ENCODE measurements at places on chromosomes 3 and 15. TPM values are rescaled to one million over a fixed set of nuclear protein-coding genes. Genes with fewer than 3 reads are reported as not detected.

DNA sequence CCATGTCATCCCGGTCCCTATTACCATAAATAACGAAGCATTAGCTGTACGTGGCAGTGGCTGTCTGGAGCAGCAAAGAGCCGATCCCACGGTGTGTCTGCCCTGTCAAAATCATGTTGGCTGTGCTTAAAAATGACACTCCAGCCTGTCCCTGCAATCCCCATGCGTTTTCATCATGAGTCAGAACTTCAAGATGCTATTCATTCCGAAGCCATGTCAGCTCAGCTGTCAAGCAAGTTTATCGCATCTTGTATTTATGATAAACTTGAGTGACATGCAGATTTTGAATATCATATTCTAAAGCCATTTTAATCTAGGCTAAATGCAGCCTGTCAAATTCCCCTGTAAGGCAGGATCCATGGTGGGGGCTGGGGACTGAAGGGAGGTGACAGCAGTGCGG is 152.4 kb downstream of the TJP1 start:
- DNase-seq = no peak

The AGBL1 gene
- not detected for total RNA-seq

The OSTN gene
- not detected for total RNA-seq

The SLC24A1 gene
- total RNA-seq = 3.6 TPM

DNA sequence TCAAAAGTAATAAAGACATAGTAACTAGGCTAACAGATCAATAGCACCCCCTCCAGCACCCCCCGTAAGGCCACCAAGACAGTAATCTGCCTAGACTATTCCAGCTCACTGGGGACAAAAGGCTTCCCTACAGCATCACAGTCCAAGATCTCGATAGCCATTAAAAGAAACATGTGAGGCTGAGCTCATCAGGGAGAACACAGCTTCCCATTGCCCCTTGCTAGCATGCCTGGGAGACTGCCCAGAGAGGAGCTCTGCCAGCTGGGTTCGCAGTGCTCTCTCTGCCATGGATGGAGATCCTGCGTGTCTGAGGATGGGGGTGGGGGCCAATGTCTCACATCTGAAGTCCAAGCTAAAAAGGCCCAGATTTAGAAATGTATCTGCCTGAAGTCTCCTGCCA is 17.8 kb downstream of the LRIG1 start:
- peak; percentile 96 for DNase-seq

The WDR93 gene
- 0.42 TPM for total RNA-seq

GRCh38 chr15:48389691-48390143 is 58.5 kb downstream of the DUT start:
- no peak for DNase-seq

GRCh38 chr3:28853830-28854229 is 427.0 kb upstream of the RBMS3 start:
- no peak for DNase-seq

GRCh38 chr3:192001218-192001617 is 540.3 kb downstream of the PYDC2 start:
- no peak for DNase-seq

- no peak for DNase-seq
Observed at GRCh38 chr3:184259878-184260723, 1.3 kb downstream of the CAMK2N2 start.

- DNase-seq = no peak
Observed at GRCh38 chr15:66566963-66567531, 1.2 kb upstream of the LCTL start.

DNA sequence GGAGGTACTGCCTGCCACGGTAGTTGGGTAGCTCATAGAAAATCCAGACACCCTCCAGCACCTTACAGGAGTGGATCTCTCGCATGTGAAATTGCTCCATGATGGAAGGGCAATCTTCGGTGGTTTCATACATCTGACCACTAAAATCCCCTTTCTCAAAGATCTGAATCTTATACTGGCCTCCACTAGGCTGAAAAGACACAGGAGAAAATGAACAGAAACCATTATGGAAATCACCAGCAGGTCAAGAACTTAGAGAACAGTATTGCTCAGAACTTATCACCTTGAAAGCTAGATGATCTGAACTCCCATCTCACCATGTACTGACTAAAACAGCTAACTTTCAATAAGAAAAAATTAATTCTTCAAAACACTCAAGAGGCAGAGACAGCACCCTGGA is 5.4 kb downstream of the CRYGS start:
- DNase-seq = no peak

- no peak for DNase-seq
Observed at GRCh38 chr3:167502401-167502800, 28.6 kb upstream of the SERPINI2 start.

DNA sequence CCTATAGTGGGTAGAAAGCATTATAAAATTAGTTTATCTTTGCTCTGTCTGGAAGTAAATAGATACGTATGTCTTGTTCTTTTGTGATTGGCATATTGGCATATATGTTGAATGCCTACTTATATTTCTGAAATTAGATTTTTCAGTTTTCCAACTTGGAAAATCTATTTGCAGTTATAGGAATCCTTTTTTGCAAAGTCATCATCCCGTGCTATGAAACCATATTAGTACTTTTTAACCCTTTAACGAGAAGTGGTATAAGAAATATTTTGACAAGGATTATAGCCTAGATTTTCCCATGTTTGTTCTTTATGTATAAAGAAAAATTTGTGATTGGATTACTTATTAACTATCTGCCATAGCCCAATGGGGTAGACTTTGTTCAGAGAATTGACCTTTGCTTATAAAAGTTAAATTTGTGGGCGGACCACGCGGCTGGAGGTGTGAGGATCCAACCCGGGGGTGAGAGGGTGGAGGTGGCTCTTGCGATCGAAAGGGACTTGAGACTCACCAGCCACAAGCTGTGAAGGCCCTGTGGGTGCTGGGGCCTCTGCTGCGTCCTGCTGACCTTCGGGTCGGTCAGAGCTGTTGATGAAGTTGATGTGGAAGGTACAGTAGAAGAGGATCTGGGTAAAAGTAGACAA is 5.9 kb downstream of the LRRC28 start:
- no peak for DNase-seq

The NMNAT3 gene
- total RNA-seq = 12.0 TPM

DNA sequence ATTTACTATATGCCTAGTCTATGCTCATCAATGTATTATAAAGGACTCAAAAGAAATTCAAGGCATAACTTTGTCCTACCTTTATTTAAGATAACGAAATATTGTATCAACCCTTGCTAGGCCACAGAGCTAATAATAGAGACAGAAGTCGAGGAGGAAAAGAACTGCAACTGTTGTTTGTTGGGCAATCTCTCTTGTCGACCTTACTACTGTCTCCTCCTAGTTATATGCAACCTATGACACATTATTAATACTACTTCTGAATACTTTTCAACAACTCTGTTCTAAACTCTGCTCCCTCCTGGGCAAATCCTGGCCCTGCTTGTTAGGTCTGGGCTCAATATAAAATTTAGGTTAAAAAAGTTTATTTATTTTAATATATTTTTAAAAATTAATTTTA is 24.6 kb downstream of the SPPL2A start:
- no peak for DNase-seq

The PGBD4 gene
- 1.7 TPM for total RNA-seq

The RETNLB gene
- not detected for total RNA-seq

Data from esophagus muscularis mucosa (tissue), 4 donors.